ENCODE measurements at places on chromosomes 1 and 21.

DNA sequence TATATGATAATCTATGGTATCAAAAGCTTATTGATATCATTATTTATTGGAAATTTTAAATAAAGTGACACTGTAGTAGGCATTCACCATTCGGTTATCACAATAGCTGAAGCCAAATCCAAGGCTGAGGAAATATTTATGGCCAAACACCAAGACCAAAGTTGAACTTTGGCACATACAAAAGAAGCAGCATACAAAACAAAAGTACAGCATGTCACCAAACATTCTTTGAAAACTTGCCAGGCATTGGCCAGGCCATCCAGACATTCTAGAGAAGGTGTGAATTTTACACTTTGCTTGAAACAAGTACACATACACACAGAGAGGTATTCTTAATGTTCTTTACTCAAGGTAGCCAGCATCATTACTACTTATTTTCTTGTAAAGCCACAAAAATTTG is 544.4 kb upstream of the CXADR start:
- DNase-seq: no peak

- DNase-seq: no peak
Observed at GRCh38 chr21:45467221-45467779, 62.3 kb downstream of the COL18A1 start.

- no peak for DNase-seq
Observed at GRCh38 chr21:41839387-41840000, 39.6 kb downstream of the PRDM15 start.

- no peak for DNase-seq
Observed at GRCh38 chr1:19391596-19391981, 79.5 kb downstream of the SLC66A1 start.

GRCh38 chr1:26768755-26769154 is 19.0 kb upstream of the PIGV start:
- no peak for DNase-seq

- DNase-seq: no peak
Observed at GRCh38 chr1:184075055-184076029, 23.8 kb downstream of the TSEN15 start.

- no peak for DNase-seq
Observed at GRCh38 chr1:67001682-67002425, 52.1 kb downstream of the SLC35D1 start.

DNA sequence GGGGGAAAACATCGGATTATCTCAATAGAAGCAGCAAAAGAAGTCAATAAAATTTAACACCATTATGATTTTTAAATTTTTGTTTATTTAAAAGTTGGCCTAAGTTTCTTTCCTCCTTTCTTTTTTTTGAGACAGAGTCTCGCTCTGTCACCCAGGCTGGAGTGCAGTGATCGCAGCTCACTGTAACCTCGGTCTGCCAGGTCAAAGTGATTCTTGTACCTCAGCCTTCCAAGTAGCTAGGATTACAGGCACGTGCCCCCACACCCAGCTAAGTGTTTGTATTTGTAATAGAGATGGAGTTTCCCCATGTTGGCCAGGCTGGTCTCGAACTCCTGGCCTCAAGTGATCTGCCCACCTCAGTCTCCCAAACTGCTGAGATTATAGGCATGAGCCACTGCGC is 20.9 kb downstream of the SLC2A5 start:
- no peak for DNase-seq

DNA sequence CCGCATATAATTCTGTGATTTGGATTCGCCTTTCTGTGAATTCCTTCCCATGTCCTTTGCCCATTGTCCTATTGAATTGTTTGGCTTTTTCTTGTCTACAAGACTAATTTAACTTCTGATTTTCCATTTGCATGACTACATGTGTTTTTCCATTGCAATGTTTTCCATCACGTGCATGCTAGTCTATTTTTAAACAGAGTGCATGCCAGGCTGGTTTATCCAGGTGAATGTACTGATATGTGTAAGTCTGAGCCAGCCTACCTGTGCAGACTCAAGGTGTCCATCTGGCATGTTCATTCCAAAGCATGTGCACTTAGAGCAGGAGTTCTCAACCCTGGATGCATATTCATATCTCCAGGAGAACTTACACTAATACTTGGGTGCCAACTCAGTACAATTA is 59.7 kb downstream of the INAVA start:
- DNase-seq: no peak

DNA sequence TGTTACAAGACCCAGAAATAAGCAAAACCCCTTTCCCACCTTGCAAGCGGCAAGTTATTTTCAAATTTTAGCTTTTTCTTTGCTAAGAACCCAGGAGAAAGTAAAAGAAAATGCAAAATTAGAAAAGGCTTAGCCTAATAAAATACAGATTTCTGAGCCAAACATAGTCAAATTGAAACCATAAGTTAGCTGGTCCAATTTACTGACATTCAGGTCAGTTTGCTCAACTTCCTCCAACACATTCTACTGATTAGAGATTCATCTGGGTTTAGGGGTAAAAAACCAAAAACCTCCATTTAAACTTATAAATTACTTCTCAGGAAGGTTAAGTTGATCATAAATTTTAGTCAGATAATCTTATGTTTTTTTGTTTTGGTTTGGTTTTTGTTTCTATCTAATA is 701.8 kb upstream of the CXADR start:
- no peak for DNase-seq

- DNase-seq: no peak
Observed at GRCh38 chr1:207917080-207917479, 6.2 kb upstream of the CD34 start.

GRCh38 chr1:3013371-3014049 is 7.8 kb upstream of the ACTRT2 start:
- peak; percentile 26 for DNase-seq

- no peak for DNase-seq
Observed at GRCh38 chr21:45361033-45361997, 43.6 kb upstream of the COL18A1 start.

- no peak for DNase-seq
Observed at GRCh38 chr1:230170153-230170547, 103.1 kb downstream of the GALNT2 start.

Measured in dorsolateral prefrontal cortex (tissue), 122 donors.